GM03348 (cell line): ENCODE measurements at places on chromosomes 3 and 15.
A peak's percentile ranks its signal among the peaks of the same experiment; 100 is the strongest.

DNA sequence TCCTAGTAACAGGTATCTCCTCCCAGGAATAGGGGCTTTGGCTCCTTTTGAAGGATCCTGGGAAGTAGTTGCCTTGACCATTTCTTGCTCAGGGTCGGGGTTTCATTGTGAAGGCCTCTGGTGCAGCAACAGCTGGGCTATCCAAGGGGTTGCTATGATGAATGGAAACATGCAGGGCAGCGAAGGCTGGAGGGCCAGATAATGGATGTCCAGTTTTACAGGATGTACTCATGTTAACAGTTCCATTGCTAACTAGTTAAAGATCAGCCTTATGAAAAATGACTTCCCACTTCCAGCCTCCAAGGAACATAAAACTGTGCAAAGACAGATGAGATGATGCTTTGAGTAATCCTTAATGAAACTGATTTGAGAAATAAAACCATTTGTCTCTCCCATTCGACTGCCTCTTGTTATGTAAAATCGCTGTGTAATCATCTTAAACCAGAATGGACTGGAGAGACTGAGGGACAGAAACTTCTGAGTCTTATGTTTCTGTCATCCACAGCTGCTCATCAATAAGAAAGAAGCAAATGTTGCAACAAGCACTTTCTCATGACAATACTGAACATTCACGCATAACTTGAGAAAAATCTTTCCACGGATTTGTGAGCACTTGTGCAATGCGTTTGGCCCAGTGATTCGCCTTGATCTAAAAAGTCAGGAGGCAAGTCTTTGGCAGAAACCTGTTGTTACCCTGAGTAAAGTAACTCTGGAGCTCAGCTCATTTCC, 473.5 kb upstream of the RGMA start:
- no peak for DNase-seq

DNA sequence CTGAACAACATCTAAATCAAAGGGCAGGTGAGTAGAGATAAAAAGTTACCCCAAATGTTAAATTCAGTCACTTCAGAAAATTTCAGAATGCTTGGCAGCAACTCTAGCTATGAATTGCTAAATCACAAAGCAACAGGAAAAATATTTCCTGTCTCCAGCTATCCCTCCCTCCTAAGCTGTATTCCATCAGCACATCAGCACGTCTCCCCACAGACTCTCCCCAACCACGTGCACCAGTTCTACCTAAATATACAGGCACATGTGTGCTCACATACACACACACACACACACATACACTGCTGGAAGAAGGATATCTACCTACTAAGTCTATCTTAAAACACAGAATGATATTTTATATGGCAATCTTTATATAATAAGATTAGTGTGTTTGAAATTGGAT, 177.1 kb upstream of the ARHGEF26 start:
- no peak for DNase-seq

GRCh38 chr15:58360421-58361090, 71.2 kb upstream of the LIPC start:
- no peak for DNase-seq

DNA sequence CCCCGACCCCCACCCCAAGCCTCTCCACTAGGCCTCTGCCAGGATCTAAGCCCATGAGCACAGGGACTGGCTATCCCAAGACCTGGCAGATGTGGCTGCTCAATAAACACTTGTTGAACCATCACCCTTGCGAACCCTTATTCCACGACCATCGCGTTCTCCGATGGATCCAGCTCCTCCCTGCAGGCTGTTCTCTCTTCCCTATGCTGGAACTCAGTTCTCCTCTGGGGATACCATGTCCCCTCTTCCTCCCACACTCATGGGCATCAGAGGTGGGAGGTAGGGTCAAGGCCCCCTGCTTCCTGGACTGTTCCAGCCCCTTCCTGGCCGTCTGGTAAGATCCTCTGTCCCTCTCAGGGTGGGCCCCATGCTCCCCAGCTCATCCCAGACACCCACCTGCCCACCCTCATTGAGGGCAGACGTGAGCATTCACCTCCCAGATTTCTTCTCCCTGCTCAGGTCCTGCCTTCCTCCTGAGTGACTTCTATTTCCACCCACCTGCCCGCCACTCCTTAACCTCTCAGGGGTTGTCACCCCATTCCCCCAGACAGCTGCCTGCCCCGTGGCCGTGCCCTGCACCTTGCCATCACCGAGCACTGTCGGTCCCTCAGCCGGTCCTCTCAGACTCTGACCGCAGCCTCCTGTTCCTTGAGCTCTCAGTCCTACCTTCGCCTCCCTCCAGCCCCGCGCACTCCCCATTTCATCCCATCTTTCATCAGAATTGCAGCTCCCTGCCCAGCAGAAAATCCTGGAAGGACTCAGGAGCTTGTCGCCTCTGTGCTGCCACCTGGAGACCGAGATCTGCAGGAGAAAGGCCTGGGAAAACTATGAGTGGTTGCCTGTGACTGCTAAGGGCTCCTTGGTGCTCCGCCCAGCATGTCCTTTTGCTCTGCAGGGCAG, 42.0 kb downstream of the PML start:
- peak; percentile 74 for DNase-seq

DNA sequence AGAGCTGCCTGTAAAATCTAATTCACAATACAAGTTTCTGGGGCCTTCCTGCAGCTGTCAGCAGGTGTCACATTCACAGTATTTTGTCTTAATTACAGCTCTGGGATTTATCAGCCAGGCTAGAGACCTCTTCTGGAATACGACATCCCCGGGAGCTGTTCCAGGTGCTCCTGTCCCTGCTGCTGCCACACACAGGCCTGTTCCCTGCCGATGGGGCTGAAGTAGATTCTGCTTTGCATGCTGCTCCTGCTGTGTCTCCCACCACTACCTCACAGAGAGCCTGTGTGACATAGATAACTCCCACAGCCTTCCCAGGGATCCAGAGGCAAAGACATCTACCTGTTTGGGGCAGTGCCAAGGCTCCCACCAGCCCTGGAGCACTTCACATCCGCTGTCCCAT, 20.4 kb downstream of the COLQ start:
- no peak for DNase-seq

- no peak for DNase-seq
Measured at GRCh38 chr3:102480139-102480538, 45.3 kb downstream of the ZPLD1 start.

DNA sequence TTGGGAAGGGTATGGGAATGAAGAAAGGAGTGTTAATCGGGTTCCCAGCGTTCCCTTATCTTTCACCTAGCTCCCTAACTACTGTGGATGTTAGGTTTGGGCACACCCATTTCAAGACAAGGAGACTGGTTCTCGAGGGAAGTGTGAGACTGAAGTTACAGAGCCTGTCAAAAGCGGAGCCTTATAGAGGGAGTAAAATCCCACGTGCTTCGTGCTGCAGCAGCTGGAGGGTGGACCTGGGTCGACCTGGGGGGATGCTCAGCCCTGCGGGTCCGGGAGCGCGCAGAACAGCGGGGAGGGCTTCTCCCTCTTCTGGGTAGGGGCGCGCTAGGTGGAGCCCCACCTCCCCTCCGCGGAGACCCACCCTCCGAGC, 314 bp upstream of the TMED3 start:
- no peak for DNase-seq

- no peak for DNase-seq
Measured at GRCh38 chr3:26104851-26105251, 315.0 kb downstream of the OXSM start.
